ENCODE measurements at places on chromosomes 4 and X.

DNA sequence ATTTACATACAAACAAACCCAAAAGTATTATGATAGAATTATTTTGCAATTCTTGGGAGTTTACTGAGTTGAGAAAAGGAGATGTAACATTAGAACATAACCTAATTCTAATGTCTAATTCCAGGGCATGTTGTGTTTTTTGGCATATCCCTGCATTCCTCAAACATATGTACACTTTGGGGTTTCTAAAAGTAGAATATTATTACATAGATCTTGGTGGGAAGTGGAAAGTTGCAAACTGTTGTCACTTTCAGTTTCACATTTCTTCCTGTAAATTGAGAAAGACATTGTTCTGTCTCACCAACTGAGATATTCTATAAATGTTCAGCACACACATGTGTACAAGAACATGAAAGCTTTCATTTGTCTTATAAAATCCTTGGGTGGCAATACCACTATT, 24.4 kb upstream of the GBA3 start:
- no peak for DNase-seq

GRCh38 chr4:57444671-57445070, 334.5 kb upstream of the IGFBP7 start:
- no peak for DNase-seq

GRCh38 chr4:123578276-123579029, 181.9 kb downstream of the SPRY1 start:
- DNase-seq = no peak

GRCh38 chrX:39196192-39197102, 395.2 kb downstream of the MID1IP1 start:
- DNase-seq = peak; percentile 79

- DNase-seq = no peak
Observed at GRCh38 chr4:111639876-111640275, 505.4 kb upstream of the FAM241A start.

DNA sequence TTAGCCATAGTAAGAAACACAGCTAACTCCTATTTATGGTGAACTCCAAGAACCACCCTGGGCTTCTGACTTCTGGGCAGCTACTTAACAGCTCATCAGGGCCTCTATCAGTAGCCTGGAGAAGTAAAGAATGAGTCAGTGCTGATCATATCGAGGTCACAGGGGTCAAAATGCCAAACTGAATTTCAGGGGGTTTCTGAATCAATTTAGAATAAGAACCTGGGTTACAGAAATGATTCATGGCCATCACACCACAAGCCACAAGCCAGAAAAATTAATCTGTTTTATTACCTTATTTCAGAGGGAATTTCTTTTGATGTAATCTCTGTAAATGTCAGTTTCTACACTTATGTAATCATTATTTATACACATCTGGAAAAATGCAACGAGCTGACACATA, 64.4 kb downstream of the CHST7 start:
- DNase-seq = no peak

GRCh38 chr4:54683616-54684346, 26.0 kb downstream of the KIT start:
- no peak for DNase-seq

DNA sequence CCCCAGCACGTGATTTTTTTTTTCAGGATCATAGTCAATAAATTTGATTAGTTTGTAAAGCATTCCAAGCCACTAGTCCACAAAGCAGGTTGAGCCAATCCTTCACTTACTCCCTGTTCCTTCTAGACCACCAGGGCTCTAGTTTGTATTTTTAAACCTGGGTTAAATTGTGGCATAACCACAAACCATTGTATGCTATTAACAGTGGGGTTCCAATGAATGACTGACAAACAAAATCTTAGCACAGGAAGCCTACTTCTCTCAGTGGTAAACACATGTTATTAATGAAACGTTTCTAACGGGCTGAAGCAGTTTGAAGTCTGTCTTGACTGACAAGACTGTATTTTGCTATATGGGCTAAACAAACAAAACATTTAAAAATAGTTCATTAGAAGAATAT, 48.6 kb upstream of the GYPA start:
- no peak for DNase-seq

GRCh38 chrX:35919536-35920309, at the start of gene CFAP47:
Gene CFAP47, plus strand, starts transcription at chrX:35919734. Its CDS starts 66 bp downstream, at chrX:35919800.
- DNase-seq = peak; percentile 16

DNA sequence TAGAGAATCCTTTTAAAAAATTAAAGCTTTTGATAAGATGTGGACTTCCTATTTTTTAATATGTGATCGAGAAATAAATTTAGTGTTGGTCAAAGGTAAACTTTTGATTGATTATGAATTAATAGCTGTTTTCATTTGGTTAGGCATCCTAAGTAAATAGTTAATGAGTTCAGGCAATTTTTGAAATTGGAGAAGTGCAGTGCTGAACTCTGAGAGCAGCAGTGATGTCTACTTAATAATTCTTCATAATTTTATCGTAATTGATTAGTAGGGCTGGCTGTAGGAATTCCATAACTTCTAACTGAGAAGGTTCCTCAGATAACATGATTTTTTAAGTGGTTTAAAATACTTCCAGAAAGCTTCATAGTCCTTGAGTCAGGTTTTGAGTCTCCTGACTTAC, 1.5 kb downstream of the MND1 start:
- DNase-seq = peak; percentile 42

GRCh38 chrX:106894392-106894909, 8.7 kb downstream of the RIPPLY1 start:
- peak; percentile 50 for DNase-seq

DNA sequence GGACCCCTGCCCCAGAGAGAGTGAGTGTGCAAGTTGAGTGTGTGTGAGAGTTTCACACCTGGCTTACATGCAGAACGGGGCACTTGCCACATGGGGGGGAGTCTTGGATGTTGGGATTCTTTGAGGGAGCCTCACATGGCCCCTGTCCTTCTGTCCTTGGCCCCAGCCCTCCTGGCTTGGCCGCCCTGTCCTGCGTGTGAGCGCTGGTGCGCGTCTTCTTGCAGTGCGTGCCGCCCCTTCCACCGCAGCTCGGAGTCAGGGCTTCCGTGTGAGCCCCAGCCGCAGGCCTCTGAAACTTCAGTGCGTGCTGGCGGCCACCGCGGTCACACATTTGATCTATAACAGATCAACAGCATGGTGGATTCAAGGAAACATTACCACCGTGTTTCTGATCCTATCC, 30.1 kb upstream of the HGFAC start:
- no peak for DNase-seq

DNA sequence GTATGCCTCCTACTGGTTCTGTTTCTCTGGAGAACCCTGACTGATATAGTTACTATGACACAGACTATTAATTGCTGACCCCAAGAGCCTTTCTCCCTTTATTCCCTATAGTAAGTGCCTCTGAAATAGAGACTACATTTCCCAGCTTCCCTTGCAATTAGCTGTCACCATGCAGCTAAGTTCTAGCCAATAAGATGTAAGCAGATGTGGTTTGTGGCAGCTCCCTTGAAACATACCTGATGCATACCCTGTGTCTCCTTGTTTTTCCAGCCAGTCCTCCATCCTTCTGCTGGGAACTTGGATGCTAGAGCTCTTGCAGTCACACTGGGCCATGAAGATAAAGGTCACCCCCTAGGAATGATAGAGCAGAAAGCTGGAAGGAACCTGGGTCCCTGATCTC, 9.7 kb upstream of the TMEM165 start:
- DNase-seq = peak; percentile 42
